Stimulated activated CD4-positive, alpha-beta T cell treated with anti-CD3 and anti-CD28 coated beads, Interleukin-1b, Interleukin-23, amount 100 ng/mL, for 48 hours (primary cell): ENCODE measurements at places on chromosomes 11 and 22.

- no peak for DNase-seq
These were observed 10.6 kb downstream of the KCNC1 start for GRCh38 chr11:17745023-17745772.

GRCh38 chr11:64715756-64716472 lies 7.1 kb downstream of the NRXN2 start:
- DNase-seq = no peak

DNA sequence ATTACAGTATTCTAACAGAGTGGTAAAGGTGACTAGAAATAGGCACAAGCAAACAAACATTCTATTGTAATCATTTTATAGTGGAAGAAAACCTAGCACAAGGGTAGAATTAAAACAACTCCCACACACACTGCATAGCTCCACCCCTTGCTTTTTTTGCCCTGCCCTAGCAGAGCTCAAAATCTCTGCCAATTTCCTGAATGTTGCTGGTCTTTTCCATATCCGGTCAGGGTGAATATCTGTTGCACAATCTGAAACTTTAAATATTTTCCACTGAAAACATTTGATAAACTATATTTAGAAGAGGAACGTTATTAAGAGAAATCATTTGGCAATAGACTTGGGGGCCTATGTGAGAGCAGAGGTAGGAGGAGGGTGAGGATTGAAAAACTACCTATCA lies 2.7 kb downstream of the SPA17 start:
- no peak for DNase-seq

DNA sequence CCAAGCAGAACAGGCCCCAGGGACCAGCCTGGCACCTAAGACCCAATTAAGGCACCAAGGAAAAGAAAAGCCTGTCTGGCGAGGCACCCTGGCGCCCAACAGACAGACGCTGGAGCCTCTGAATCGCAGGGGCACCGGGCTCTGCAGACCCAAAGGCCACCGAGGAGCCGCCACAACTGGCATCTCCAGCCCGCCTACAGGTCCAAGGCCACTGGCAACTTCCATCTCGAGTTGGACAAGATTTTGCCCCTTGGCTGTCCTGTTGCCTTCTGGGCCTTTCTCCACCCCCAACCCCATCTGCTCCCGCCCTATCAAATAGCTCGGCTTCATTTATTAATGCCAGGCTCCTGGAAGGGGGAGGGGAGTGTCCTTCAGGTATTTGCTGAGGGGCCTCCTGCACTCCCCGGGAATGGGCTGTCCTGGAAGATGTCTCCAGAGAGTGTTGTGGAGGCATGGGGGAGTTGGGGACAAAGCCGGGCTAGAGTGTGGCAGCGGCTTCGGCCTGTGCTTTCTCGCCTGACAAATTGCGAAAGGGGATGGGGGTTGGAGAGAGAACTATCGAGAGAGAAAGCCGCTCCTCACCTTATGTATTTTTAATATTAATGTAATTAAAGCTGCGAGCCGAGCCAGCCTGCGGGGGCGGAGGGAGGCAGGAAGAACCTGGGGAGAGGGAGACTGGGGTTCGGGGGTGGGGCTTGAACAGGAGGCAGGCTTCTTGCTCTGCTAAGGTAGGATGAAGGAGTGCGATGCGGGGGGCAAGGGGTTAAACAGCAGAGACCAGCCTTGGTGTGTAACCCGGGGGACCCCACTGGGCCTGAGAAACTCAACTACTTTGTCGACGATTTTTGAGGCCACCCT lies 2.0 kb downstream of the DSCAML1 start:
- no peak for DNase-seq

DNA sequence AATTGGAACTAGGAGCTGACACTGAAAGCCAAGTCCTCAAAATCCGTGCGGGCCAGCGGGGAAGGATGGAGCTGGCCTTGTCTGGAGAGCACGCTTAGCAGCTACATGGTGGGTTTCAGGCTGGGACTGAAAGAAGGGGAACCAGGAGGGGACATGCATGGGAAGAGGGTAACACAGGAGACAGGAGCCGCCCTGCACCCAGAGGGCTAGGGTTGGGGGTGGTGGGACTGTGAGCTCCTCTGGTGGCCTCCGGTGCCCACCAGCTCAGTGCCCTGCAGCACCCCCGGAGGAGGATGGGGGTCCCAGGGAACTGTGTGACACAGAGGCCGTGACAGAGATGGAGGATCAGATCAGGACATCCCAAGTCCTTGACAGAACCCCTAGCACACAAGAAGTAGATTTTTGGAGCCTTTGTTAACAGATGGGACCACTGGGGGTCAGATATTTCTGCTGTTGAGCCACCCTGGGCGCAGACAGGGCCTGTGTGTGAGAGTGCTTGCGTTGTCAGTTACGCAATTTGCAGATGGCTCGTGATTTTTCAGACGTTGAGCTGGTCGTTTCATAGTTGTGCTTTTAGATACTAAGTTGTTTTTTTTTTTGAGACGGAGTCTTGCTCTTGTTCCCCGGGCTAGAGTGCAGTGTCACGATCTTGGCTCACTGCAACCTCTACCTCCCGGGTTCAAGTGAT lies 21.3 kb upstream of the GRAMD4 start:
- no peak for DNase-seq

DNA sequence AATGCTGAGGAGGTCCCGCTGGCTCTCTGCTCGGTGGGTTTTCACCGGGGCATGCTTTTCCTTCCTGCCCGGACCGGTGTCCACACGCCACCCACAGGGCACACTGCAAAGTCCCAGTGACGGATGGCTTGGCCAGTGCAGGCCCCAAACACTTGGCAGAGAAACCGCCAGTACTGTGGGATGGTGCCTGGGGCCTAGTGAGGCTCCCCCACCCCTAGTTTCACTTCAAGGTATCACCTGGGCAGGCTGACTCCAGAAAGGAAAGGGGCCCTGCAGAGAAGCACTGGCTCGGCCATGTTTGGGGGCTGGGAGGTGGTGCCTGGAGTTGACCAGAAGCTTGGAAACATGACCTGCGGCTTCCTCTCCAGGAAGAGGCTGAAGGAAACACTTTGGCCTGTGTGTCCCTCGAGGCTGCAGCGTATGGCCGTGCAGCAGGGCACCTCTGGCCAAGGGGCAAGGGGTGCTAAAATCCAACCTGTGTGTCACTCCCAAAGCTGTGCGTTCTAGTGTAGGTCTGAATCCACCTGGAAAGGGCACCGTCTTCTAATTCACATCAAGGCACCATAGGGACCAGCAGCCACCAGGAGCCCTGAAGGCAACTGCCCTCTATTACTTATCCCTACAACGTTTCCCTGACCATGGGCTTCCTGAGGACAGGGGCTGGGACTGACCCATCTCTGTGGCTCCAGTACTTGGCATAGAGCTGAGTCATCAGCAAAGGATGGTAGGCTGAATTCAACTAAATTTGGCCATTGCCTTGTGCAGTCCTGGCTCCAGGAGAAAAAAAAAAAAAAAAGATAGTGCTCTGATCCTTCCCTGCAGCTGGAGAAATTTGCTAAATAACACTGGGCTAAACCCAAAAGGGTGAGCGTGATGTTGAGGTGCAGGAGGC lies 22.6 kb downstream of the TPBGL start:
- no peak for DNase-seq

GRCh38 chr22:43060183-43060582 lies 29.0 kb downstream of the TTLL1 start:
- peak; percentile 62 for DNase-seq

GRCh38 chr11:9005087-9005486 lies 1.3 kb upstream of the NRIP3 start:
- DNase-seq = no peak

GRCh38 chr11:123046473-123047259 lies 15.3 kb downstream of the HSPA8 start:
- DNase-seq = no peak

- no peak for DNase-seq
These were observed 2.1 kb downstream of the LYVE1 start for GRCh38 chr11:10566257-10566957.

- no peak for DNase-seq
These were observed 5.9 kb downstream of the MARK2 start for GRCh38 chr11:63844836-63845235.

DNA sequence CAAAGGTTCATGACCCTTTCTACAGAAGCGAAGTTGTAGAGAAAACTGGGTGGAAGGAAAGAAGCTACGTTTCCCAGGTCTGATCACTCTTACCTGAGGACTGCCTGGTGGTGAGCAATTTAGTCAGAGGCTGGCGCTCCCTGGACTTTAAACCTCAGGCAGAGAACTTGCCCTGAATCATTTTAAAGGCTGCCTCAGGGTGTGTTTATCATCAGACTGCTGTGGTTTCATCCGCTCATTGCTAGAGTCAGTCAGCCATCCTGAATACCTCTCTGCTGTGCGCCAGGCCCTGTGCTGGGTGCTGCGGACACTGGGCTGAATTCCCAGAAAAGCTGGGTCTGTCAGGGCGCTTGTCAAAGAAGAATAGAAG lies 2.7 kb downstream of the DTX4 start:
- no peak for DNase-seq

DNA sequence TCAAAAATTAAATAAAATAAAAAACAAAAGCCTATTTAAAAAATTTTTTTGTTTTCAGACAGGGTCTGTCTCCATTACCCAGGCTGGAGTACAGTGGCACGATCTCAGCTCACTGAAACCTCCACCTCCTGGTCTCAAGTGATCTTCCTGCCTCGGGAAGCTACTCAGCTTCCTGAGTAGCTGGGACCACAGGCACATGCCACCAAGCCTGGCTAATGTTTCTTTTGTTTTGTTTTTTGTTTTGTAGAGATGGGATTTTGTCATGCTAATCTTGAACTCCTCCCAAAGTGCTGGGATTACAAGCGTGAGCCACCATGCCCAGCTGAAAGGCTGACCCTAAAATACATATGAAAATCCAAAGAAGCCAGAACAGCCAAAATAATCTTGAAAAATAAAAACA lies 20.4 kb upstream of the L3MBTL2 start:
- no peak for DNase-seq

DNA sequence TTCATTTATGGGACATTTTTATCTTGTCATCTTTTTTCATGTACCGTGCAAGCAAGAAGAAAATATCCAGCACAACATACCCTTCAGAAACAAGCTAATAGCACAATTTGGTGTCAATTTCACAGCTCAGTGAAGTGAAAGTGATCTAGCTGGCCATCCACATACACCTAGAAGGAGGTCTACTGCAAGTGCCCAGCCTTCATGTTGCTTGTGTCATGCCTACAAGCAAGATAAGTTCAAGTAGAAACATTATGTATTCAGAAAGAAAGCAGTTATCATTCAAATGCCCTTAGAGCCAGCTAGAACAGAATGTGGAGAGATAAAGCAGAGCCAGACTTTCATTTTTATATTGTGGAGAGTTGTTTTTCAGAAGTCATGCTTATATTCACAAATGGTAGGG lies 325.7 kb upstream of the PITPNB start:
- no peak for DNase-seq

GRCh38 chr11:126969865-126970479 lies 30.6 kb downstream of the KIRREL3 start:
- DNase-seq = no peak

DNA sequence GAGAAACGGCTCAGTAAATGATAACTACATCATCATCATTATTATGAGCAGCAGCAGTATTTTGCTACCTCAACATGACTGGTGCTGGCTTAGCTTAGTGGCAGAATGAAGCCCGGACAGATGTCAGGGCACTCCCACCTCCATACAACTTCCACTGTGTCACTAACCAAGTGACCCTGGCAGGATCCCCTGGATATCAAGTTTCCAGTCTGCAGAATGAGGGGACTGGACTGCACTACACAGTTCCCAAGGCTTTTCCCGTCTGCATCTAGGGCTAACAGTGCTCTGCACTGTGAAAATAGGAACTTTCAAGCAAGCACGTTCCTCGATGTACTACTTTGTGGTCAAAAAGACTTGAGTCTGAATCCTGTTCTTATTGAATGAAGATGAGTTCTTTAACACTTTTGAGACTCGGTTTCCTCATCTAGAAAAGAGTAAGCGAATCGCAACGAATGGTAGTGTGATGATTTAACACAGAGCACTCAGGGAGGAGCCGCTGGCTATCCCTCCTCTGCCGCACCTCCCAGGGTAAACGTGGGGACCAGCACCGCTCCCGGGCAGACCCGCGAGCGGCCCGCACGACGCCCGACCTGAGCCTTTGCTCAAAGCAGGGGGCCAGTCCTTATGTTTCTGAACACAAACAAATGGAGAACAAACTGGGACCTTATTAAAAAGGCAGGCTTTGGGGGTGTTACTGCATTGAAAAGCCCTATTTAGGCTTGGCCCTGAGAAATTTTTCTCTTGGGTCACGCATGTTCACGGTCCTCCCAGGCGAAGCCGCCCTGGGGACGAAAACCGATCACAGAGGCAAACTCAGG lies 910 bp downstream of the CLTCL1 start:
- peak; percentile 2 for DNase-seq

- DNase-seq = no peak
These were observed 35.0 kb downstream of the GRIK4 start for GRCh38 chr11:120546312-120547205.

- no peak for DNase-seq
These were observed 175.7 kb upstream of the CARD18 start for GRCh38 chr11:105315287-105315686.

GRCh38 chr11:9643751-9644150 lies 20.1 kb upstream of the SWAP70 start:
- DNase-seq = no peak

- DNase-seq = no peak
These were observed 14.9 kb downstream of the CNTF start for GRCh38 chr11:58637371-58637770.

DNA sequence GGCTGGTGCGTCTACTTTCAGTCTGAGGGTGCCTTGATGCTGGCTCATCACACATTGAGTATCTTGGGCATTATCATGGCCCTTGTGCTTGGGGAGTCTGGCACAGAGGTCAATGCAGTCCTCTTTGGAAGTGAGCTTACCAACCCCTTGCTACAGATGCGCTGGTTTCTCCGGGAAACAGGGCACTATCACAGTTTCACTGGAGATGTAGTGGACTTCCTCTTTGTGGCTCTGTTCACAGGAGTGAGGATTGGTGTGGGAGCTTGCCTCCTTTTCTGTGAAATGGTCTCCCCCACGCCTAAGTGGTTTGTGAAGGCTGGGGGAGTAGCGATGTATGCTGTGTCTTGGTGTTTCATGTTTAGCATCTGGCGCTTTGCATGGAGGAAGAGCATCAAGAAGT lies 4.9 kb downstream of the TLCD5 start:
- DNase-seq = no peak

DNA sequence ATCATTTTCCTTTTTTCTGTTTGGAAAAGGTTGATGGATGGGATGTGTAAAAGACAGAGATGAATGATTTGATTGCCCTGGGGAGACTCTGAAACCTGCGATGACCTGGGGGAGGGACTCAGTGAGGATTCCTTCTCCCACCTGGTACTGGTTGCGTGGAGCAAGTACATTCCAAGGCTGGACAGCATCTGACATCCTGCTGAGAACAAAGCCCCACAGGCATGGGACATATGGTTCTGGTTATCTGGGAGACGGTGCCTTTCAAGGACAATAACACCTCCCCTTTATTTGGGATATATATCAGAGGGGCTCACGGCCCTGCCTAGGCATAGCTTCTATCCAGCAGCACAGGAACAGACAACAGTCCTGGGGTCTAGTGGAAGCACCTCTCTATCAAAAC lies 527.8 kb downstream of the METTL15 start:
- DNase-seq = no peak

DNA sequence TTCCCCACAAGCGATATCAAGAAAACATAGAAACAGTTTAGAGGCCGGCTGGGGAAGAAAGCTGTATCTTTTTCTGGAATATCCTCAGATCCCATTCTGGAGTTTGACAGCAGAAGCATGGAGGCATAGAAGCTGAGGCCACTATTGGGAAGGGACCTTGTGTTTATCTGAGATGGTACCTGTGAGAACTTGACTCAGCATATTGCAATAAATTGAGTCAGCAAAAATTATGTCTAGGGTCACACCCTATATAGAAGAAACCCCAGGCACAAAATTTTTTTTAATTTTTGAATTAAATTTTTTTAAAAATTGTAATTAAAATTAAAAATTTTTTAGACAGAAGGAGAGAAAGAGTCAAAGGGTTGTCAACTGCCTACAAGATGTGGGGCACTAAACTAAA lies 178.7 kb downstream of the NTM start:
- no peak for DNase-seq
